Fibroblast of skin of left biceps (primary cell): ENCODE measurements at places on chromosomes 3 and 15.

DNA sequence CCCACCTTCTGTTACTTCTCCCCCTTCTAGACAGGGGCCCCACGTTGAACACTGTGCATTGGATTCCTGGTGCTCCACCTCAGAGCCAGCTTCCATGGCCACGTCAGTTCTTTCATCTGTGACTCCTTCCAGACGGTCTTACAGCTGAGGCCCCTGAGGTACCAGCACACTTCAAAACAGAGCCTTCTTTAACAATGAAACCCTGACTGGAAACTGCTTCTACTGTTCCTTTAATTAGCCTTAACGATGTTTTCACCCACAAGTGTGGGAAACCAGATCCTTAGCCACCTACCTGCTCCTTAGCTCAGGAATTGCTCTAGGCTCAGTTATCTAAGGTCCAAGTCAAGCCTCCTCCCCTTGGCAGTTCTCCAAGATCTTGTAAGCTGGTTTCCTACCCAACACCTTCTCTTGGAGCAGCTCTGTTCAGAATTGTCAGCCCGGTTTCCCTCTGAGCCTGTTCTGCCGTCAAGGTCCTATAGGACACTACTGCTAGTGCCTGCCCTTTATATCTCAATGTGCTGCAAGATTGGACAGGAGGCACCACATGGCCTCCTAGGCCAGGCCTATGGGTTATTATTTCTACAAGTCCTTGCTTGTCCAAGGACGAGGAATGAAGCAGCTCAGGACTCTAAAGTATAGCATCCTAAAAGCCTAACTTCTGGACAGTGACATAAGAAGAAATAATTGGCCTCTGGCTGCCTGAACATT, 80.7 kb downstream of the FMN1 start:
- DNase-seq, result no peak

GRCh38 chr3:74434406-74434805, 180.1 kb downstream of the CNTN3 start:
- no peak for DNase-seq

- DNase-seq, result no peak
These were observed 318.9 kb upstream of the IL12A start for GRCh38 chr3:159669766-159670165.

- no peak for DNase-seq
These were observed 2.0 kb upstream of the SMARCC1 start for GRCh38 chr3:47783673-47784072.

- DNase-seq, result peak; percentile 42
These were observed 30.6 kb downstream of the SLC28A1 start for GRCh38 chr15:84914909-84915605.

- DNase-seq, result no peak
These were observed 3.5 kb downstream of the PFN2 start for GRCh38 chr3:149967086-149967685.

DNA sequence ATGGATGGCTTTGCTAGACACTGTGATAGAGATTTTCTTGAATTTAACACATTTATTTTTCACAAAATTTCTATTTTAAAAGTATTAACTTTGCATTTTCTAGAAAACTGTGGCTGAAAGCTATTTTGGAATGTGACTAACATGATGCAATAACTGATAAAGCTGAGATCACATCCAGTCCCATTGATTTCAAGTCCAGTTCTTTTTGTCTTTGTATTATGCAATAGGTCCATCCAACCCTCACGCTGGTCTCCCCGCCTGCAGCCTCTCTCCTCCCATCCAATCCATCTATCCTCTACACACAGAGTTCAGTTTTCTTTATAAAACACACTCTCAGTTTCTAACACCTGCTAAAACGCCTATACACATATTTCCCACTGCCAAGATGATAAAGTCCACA, 178.8 kb downstream of the CNTN3 start:
- DNase-seq, result no peak

- DNase-seq, result no peak
These were observed 126.5 kb upstream of the CMC1 start for GRCh38 chr3:28114893-28115292.

- DNase-seq, result peak; percentile 88
These were observed 10.9 kb downstream of the LRRFIP2 start for GRCh38 chr3:37163262-37164015.

- DNase-seq, result no peak
These were observed 208.6 kb downstream of the NFKBIZ start for GRCh38 chr3:102057781-102058421.
